Hematopoietic multipotent progenitor cell treated with erythropoietin and hydrocortisone succinate and interleukin-3 and kit ligand, for 4 days (in vitro differentiated cells): ENCODE measurements at places on chromosomes 3 and 15.
A peak's percentile ranks its signal among the peaks of the same experiment; 100 is the strongest.

- DNase-seq = no peak
These were observed 36.5 kb downstream of the HEG1 start for GRCh38 chr3:125019271-125019670.

GRCh38 chr3:15602146-15602536, 596 bp downstream of the BTD start:
- no peak for DNase-seq

DNA sequence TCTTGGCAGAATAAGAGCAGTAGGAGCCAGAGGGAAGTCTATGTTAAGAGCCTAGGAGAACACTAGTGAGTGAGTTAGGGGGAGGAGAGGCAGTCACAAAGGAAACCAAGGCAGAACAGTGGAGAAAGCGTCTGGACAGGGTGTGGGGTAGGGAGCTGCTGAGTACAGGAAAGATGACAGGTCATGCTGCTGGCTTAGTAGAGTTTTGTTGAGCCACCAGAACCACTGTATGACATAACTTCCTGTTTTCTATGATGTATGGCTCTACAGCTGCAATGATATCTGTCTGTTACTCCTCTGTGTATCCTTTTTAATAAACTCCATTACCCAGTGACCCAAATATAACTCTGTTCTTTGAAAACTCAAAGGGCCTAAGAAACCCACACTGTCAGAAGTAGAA, 10.6 kb upstream of the STT3B start:
- DNase-seq = peak; percentile 87

- no peak for DNase-seq
These were observed 66.7 kb upstream of the GOLGA8B start for GRCh38 chr15:34650177-34650576.

DNA sequence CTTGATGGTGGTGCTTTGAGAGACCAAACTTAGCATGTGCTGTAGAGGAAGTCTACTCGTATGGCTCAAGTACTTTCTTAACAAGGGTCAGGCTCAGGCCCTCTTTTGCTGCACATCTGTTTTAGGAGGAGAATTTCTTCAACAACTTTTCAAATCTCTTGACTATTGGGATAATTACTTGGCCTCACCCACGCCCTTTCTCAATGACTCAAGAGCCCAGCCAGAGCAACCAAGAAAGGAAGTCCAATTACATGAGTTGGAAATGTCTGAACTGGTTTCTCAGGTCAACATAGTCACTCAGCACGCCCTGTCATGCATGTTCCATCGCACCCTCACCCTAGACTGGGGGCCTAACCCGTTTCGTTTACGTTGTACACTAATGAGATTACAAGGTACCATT, 44.8 kb upstream of the UMPS start:
- no peak for DNase-seq

DNA sequence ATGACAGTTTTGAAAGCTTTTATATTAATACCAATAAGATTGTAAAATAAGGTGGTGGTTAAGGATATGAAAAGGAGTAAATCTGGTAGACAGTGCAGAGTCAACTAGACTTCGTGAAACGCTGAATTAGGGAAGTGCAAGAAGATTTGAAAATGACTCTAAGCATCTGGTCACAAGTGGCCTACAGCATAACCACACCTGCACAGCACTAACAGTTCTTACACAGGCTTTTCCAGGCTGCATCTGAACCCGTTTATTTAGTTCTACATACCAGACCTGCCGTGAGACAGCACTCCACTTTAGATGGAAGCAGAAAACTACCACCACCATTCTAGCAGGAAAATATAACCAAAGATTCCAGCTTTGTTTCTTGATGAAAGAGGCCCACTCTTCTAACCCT, 1.9 kb downstream of the DMXL2 start:
- DNase-seq = peak; percentile 46

GRCh38 chr3:107997671-107998070, 93.2 kb downstream of the CD47 start:
- DNase-seq = no peak
